Thoracic aorta (tissue), 2 donors: ENCODE measurements at places on chromosomes 7 and 10. TPM values are rescaled to one million over a fixed set of nuclear protein-coding genes. Genes with fewer than 3 reads are reported as not detected.

DNA sequence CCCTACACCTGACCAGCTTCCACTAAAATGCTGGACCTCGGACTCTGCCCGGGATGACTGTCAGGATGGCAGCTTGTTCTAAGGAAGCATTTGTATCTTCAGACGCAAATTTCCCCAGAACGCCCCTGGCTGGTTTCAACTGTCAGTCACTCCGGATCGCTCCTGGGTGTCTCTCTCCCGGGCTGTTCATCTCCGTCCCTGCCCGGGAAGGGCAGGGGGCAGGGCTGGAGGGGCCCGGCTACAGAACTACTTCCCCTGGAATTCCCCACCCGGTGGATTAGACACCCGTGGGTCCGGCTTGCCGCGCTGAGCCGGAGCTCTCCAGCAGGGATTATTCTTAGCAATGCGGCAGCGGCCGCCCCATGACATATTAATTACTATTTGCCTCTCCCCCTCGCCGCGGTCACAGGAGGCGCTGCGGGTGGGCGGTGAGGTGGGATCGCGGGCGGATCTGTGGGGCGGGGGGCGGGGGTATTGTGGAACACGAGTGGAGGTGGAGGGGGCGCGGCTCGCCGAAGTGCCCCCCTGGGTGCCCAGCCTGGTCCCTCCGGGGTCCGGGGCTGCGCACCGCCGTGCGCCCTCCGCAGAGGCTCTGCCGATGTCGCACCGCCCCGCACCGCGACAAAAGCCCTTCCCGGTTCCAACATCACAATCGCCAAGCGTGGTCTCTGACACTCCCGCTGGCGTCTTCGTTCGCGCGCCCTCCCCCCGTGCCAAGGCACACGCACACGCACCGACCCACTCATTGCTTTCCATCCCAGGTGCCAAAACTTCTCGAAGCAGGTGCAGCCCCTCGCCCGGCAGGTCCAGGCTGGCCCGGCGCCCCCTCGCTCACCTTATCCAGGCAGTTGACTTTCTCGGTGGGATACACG, 276.1 kb upstream of the NEBL start:
- H3K36me3 ChIP-seq = no peaks in the 10 kb centered on the region
- H3K4me1 ChIP-seq = peaks cover 6% of the 10 kb centered on the region
- H3K4me3 ChIP-seq = peak overlapping the region; percentile 69
- H3K27ac ChIP-seq = no peak overlapping the region
- no peaks in the 10 kb centered on the region for H3K27me3 ChIP-seq

DNA sequence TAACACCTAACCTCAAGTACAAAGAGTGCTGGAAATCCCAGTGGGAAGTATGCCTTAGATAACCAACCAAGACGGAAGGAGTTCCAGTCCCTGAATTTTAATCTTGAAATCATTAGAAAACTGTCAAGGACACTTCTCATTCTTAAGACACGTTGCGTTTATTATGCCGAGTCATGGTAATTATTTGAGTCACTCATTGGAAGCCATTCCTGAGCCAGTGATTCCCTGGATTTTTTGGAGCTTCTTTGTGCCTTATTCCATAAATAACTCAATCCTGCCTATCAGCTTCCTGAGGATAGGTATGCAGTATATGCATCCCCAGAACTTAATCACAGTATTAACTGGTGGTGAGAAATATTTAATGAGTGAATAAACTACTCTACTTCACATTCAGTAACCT, 77.4 kb downstream of the PPP1R17 start:
- H3K27ac ChIP-seq = no peak overlapping the region
- H3K4me3 ChIP-seq = no peak overlapping the region
- no peaks in the 10 kb centered on the region for H3K27me3 ChIP-seq

Gene GIMAP8
- 5.8 TPM for total RNA-seq

- H3K4me1 ChIP-seq = no peaks in the 10 kb centered on the region
- H3K36me3 ChIP-seq = no peaks in the 10 kb centered on the region
- no peak overlapping the region for H3K27ac ChIP-seq
- H3K27me3 ChIP-seq = no peaks in the 10 kb centered on the region
These were observed 43.4 kb upstream of the OPTN start for GRCh38 chr10:13056456-13057077.

DNA sequence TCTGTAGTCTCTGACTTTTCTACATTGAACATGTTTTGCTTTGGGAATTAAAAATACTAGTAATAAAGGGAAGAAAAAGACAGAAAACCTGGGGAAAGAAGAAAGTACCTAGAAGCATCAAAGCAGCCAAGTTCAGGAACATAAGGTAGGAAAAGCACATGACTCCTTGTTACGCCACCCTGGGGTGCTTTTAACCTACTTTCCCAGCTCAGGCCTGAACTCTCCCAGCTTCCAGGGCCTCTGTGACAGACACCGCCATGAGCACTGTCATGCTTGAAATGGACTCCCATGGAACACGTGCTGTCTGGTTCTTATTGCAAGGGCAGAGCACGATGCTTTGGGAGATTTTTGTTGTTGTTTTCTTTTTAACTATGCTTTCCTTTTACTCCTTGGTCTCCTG, 11.4 kb downstream of the ACTR1A start:
- DNase-seq = no peak
- H3K36me3 ChIP-seq = peaks cover 43% of the 10 kb centered on the region
- peaks cover 7% of the 10 kb centered on the region for H3K4me1 ChIP-seq
- no peak overlapping the region for H3K4me3 ChIP-seq
- H3K27me3 ChIP-seq = no peaks in the 10 kb centered on the region
- no peak overlapping the region for H3K27ac ChIP-seq
